ENCODE measurements at places on chromosomes 3 and 15.

DNA sequence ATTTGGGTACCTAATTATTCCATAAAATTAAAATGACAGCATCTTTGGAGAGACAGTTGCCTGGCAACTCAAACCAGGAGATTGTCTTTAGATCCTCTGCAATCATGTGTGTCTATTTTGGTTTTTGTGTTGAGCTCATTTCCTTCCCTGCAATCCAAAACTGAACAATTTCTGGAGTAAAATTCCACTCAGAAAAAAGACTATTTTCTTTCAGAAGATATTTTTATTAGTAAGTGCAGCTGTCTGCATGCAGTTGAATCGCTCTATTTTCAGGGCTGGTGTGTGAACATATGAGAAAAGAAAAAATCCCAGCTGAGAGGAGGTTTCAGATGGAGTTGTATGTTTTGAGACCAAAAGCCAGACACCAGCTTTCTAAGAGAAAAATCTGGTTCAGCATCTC is 41.9 kb upstream of the DYNC1LI1 start:
- H3K36me3 ChIP-seq: no peaks in the 10 kb centered on the region
- H3K4me3 ChIP-seq: no peak overlapping the region
- no peaks in the 10 kb centered on the region for H3K4me1 ChIP-seq
- no peak overlapping the region for H3K27ac ChIP-seq
- DNase-seq: no peak

GRCh38 chr3:111695636-111696117 is 100.5 kb upstream of the ZBED2 start:
- H3K27me3 ChIP-seq: no peaks in the 10 kb centered on the region
- H3K4me3 ChIP-seq: peak overlapping the region; percentile 9
- peak overlapping the region; percentile 82 for H3K27ac ChIP-seq

GRCh38 chr3:39105687-39106063 is 1.8 kb downstream of the GORASP1 start:
- no peak overlapping the region for H3K4me3 ChIP-seq
- peaks cover 49% of the 10 kb centered on the region for H3K4me1 ChIP-seq
- no peaks in the 10 kb centered on the region for H3K27me3 ChIP-seq
- no peak overlapping the region for H3K27ac ChIP-seq
- DNase-seq: no peak
- H3K36me3 ChIP-seq: no peaks in the 10 kb centered on the region

DNA sequence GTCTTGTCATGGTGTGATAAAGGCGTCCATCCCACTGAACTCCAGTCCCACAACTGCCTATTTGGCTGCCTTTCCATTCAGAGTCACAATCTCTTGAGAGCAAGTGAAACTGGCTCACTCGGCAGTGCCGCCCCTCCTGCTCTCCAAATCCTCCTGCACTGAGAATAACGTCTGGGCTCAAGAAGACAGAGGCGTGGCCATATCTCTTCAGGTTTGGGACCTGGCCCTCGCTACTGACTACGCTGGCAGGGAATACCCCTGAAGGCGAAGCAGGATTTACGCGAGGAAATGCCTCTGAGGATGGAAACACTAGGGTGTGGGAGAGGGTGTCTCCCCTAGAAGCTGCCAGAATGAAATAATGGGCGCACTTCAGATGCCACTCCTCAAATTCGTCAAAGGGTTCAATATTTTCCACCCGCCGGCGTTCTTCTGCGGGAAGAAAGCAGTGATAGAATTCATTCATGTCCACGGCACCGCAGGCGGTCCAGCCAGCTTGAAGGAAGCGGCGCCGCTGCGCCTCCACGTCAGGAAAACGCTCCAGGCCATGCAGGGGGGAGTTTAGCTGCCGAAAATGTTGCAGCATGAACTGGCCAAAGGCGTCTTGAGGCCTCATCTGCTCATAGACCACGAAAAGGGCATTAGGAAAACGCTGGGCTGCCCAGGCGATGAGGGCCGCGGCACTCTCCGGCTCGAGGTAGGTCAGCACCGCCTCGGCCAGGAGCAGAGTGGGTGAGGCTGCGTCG is 985 bp downstream of the LCMT2 start:
- peak; percentile 0 for DNase-seq
- H3K36me3 ChIP-seq: peaks cover 44% of the 10 kb centered on the region
- peaks cover 32% of the 10 kb centered on the region for H3K4me1 ChIP-seq
- peak overlapping the region; percentile 89 for H3K4me3 ChIP-seq
- no peaks in the 10 kb centered on the region for H3K27me3 ChIP-seq

DNA sequence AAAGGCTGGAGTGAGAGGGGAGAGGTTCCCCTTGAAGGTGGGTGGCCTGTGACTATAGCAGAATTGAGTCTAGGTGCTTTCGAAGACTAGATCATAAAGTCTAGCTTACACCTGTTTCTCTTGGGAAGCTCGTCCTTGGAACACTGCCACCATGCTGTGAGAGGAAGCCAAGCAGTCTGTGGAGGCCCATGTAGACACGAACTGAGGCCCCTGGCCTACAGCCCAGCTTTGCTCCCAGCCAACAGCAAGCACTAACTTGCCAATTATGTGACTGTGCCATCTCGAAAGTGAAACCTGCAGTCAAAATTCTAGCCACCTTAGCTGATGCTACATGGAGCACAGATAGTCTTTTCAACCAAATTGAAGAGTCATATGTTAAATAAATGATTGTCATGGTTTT is 190.5 kb upstream of the NECTIN3 start:
- H3K27me3 ChIP-seq: no peaks in the 10 kb centered on the region
- no peak overlapping the region for H3K27ac ChIP-seq
- H3K36me3 ChIP-seq: no peaks in the 10 kb centered on the region
- H3K4me3 ChIP-seq: no peak overlapping the region

- H3K4me3 ChIP-seq: no peak overlapping the region
- H3K36me3 ChIP-seq: no peaks in the 10 kb centered on the region
- H3K4me1 ChIP-seq: no peaks in the 10 kb centered on the region
- H3K27me3 ChIP-seq: no peaks in the 10 kb centered on the region
- DNase-seq: no peak
- H3K27ac ChIP-seq: no peak overlapping the region
Observed at GRCh38 chr3:154098376-154098775, 22.8 kb upstream of the ARHGEF26 start.

GRCh38 chr3:51860703-51861665 is at the start of gene IQCF2:
Gene IQCF2 (plus strand): TSS chr3:51861615. CDS start chr3:51861667, 52 bp downstream.
- peaks cover 2% of the 10 kb centered on the region for H3K4me1 ChIP-seq
- H3K27ac ChIP-seq: no peak within 1 kb of the TSS
- H3K36me3 ChIP-seq: no peaks in the 10 kb centered on the region
- H3K4me3 ChIP-seq: no peak within 1 kb of the TSS
- H3K27me3 ChIP-seq: peaks cover 20% of the 10 kb centered on the region

- peaks cover 8% of the 10 kb centered on the region for H3K27me3 ChIP-seq
- no peak for DNase-seq
- H3K4me1 ChIP-seq: no peaks in the 10 kb centered on the region
- no peaks in the 10 kb centered on the region for H3K36me3 ChIP-seq
Observed at GRCh38 chr15:48393645-48394506, 62.6 kb downstream of the DUT start.

DNA sequence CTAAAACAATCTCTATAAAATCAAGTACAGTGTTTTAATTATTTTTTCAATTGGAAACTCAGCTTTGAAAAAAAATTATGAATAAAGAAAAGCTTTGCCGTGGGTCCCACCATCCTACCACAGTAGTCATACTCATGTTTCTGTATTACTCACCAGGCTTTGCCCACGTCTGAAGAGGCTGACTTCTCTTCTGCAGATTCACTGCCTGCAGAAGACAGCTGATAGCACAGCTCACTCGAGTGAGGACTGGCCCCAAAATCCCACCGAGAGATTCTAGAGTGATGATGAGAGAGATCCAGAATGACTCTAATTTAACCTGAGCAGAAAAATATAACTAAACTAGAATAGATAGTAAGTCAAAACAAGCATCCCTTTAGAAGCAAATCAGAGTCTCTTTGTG is 11.9 kb downstream of the C2CD4B start:
- H3K27ac ChIP-seq: no peak overlapping the region
- peaks cover 4% of the 10 kb centered on the region for H3K36me3 ChIP-seq
- H3K27me3 ChIP-seq: peaks cover 29% of the 10 kb centered on the region
- DNase-seq: no peak

- no peak for DNase-seq
- no peak overlapping the region for H3K4me3 ChIP-seq
- peaks cover 10% of the 10 kb centered on the region for H3K27me3 ChIP-seq
- H3K4me1 ChIP-seq: no peaks in the 10 kb centered on the region
- peaks cover 1% of the 10 kb centered on the region for H3K36me3 ChIP-seq
Observed at GRCh38 chr3:127834771-127835170, 12.5 kb upstream of the MGLL start.

DNA sequence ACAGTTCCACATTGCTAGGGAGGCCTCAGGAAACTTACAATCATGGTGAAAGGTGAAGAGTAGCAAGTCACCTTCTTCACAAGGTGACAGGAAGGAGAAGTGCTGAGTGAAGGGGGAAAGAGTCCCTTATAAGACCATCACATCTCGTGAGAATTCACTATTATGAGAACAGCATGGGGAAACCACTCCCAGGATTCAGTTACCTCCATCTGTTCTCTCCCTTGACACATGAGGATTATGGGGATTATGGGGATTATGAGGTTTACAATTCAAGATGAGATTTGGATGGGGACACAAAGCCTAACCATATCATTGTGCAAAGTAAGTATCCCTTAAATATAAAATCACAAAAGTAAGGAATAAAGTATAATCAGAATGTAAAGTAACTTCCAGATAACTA is 375.9 kb upstream of the NAALADL2 start:
- H3K4me1 ChIP-seq: no peaks in the 10 kb centered on the region
- no peak overlapping the region for H3K4me3 ChIP-seq
- H3K36me3 ChIP-seq: no peaks in the 10 kb centered on the region
- DNase-seq: no peak

GRCh38 chr3:106830334-106830733 is 546.9 kb upstream of the CCDC54 start:
- no peaks in the 10 kb centered on the region for H3K36me3 ChIP-seq
- DNase-seq: no peak
- no peaks in the 10 kb centered on the region for H3K27me3 ChIP-seq
- H3K4me3 ChIP-seq: no peak overlapping the region

GRCh38 chr15:63497642-63498467 is 6.5 kb upstream of the USP3 start:
- H3K4me3 ChIP-seq: no peak overlapping the region
- peaks cover 2% of the 10 kb centered on the region for H3K36me3 ChIP-seq
- H3K27me3 ChIP-seq: no peaks in the 10 kb centered on the region
- H3K4me1 ChIP-seq: peaks cover 78% of the 10 kb centered on the region

DNA sequence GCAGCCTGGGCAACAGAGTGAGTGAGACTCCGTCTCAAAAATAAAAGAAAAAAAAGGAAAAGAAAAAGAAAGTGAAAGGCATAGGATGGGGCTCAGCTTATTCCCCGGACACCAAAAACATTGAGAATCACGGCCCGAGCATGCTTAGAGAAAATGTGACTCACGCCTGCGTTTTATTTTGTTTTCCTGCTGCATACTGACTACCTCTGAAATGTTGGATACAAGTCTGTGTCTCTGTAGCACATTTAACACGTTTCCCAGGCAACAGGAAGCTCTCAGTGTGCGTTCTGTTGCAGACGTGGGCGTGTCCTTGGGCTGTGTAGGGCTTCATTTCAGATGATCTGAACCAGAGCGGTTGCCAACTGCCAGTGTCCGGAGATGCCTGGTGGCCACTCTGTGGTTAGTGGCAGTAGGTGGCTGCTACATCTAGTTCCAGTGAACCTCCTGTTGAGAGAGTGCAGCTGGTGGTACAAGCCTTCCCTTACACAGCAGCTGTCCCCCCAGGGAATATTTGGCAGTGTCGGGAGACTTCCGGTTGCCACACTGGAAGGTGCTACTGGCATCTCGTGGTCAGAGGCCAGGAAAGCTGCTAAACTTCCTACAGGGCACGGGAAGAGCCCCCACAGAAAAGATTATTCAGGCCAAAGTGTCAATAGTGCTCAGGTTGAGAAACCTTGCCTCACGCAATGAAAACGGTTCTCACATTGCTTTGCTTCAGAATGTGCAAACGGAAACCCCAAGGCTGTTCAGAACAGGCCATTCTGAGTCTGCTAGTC is 3.0 kb downstream of the SLC51A start:
- peak overlapping the region; percentile 68 for H3K4me3 ChIP-seq
- no peaks in the 10 kb centered on the region for H3K36me3 ChIP-seq
- H3K27me3 ChIP-seq: no peaks in the 10 kb centered on the region
- peaks cover 15% of the 10 kb centered on the region for H3K4me1 ChIP-seq
- peak overlapping the region; percentile 80 for H3K27ac ChIP-seq

- H3K27ac ChIP-seq: no peak overlapping the region
- H3K27me3 ChIP-seq: peaks cover 35% of the 10 kb centered on the region
- DNase-seq: peak; percentile 54
- H3K4me3 ChIP-seq: no peak overlapping the region
- peaks cover 3% of the 10 kb centered on the region for H3K4me1 ChIP-seq
Observed at GRCh38 chr15:31977812-31978661, 52.3 kb upstream of the CHRNA7 start.

DNA sequence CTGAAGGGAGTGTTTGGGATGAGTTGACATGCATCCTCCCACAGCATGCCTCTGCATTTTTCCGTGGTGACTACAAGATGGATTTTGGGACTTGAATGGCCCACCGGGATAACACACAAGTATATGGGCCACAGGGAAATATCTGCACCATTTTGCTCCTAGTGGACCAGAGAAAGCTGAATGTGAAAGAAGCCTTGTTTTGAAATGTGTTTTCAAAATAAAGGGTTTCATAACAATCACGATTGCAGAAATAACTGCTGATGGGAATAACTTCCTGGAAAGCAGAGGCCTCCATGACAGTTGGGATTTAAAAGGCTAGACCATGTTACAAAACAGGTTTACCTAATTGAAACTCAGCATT is 77.5 kb upstream of the PRR23C start:
- no peak overlapping the region for H3K27ac ChIP-seq
- no peaks in the 10 kb centered on the region for H3K4me1 ChIP-seq
- no peaks in the 10 kb centered on the region for H3K36me3 ChIP-seq
- H3K27me3 ChIP-seq: no peaks in the 10 kb centered on the region
- no peak overlapping the region for H3K4me3 ChIP-seq
- DNase-seq: no peak

GRCh38 chr3:71994906-71995305 is 210.0 kb upstream of the PROK2 start:
- H3K27me3 ChIP-seq: peaks cover 12% of the 10 kb centered on the region
- peaks cover 12% of the 10 kb centered on the region for H3K4me1 ChIP-seq
- H3K36me3 ChIP-seq: peaks cover 2% of the 10 kb centered on the region
- no peak for DNase-seq

DNA sequence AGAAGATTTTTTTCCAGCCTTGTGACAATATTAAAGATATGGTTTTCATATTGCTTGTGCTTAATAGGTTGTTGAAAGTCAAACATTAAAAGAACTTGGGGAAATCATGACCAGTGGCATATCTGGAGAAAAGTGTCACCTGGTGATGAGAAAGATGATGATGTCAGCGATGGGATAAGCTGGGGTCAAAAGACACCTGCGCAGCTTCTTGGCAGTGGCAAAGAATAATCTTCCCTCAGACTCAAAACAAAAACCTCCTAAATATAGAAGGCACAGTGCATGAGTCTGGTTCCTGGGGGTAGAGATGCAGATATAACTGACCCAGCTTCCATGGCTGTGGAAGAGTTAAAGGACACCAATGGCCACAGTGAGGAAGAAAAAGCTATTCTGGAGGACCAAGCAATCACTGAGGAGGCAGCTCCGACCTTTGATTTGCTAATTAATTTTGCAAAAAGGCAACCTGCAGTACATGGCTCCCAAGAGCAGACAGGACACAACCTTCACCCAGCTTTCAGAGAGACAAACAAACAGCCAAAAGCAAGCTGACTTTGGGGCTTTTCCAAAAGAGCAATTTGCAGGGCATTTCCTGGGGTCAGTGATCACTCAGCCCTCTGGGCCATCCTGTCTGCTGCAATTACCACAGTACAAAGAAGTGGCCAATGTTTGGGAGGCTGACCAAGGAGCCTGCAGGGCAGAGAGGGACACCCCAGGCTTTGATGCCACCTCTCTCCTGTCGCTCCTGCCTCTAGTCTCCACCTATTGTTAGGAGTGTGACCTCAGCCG is 17.6 kb upstream of the SEMA5B start:
- no peaks in the 10 kb centered on the region for H3K36me3 ChIP-seq
- no peak overlapping the region for H3K4me3 ChIP-seq
- H3K4me1 ChIP-seq: no peaks in the 10 kb centered on the region
- H3K27ac ChIP-seq: no peak overlapping the region

Measured in activated naive CD8-positive, alpha-beta T cell treated with anti-CD3 and anti-CD28 coated beads for 36 hours (primary cell).